ENCODE measurements at places on chromosomes 5 and 9.

GRCh38 chr9:125375820-125376219 is 114.2 kb downstream of the GAPVD1 start:
- no peak for DNase-seq

GRCh38 chr9:109894921-109895758 is 115.1 kb downstream of the PALM2AKAP2 start:
- no peak for DNase-seq

- DNase-seq: no peak
Measured at GRCh38 chr9:114088571-114089170, 10.4 kb downstream of the KIF12 start.

DNA sequence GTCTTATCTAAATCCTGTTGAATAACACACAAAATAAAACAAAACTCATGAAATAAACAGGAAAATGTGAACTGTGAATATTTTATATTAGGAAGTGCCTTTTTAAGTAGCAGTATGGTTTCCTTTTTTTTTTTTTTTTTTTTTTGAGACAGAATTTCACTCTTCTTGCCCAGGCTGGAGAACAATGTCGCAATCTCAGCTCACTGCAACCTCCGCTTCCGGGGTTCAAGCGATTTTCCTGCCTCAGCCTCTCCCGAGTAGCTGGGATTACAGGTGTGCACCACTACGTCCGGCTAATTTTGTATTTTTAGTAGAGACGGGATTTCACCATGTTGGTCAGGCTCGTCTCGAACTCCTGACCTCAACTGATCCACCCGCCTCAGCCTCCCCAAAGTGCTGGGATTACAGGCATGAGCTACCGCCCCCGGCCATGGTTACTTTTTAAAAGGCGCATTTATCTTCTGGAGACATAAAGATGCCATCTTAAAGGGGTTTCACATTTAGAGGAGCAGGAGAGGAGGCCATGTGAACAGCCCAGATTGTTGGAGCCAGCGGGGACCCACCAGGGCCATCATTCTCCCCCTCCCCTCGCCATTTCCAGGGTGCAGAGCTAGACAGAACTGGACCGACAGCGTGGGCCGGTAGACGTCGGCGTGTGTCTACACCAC is 64.1 kb downstream of the ROR2 start:
- DNase-seq: no peak

GRCh38 chr5:179421144-179421901 is 76.1 kb upstream of the ADAMTS2 start:
- no peak for DNase-seq

GRCh38 chr5:68002836-68003235 is 212.7 kb upstream of the PIK3R1 start:
- DNase-seq: no peak

GRCh38 chr5:128491291-128491690 is 46.8 kb downstream of the FBN2 start:
- DNase-seq: no peak

DNA sequence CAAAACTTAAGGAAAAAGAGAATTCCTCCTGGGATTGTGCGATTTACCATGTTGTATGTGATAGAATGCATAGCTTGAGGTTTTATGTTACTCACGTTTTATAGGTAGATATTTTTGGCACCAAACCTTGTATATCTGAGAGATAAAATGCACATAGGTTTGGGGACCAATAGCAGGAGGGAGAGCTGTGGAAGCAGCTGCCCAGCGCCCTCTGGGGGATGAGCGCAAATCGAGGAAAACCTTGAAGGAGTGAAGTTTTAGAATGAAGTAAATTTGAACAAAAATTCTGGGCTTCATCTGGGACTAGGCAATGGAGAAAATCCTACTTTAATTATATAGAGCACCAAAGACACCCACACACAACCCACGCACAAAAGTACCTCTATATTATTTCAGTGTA is 197.0 kb downstream of the ADCY2 start:
- no peak for DNase-seq

GRCh38 chr9:108105885-108106284 is 616.3 kb upstream of the KLF4 start:
- no peak for DNase-seq

- no peak for DNase-seq
Measured at GRCh38 chr9:108783731-108784495, 71.9 kb downstream of the ACTL7B start.

- DNase-seq: no peak
Measured at GRCh38 chr5:14821100-14821845, 50.3 kb downstream of the ANKH start.
